AG04449 (cell line): ENCODE measurements at places on chromosomes 6 and 20.

- no peak for DNase-seq
Measured at GRCh38 chr20:31555203-31555775, 41.0 kb downstream of the HM13 start.

- no peak for DNase-seq
Measured at GRCh38 chr6:1181939-1182605, 129.8 kb upstream of the FOXQ1 start.

- DNase-seq: no peak
Measured at GRCh38 chr6:22444330-22444729, 125.0 kb upstream of the HDGFL1 start.

- no peak for DNase-seq
Measured at GRCh38 chr6:17098538-17098937, 3.3 kb upstream of the STMND1 start.

DNA sequence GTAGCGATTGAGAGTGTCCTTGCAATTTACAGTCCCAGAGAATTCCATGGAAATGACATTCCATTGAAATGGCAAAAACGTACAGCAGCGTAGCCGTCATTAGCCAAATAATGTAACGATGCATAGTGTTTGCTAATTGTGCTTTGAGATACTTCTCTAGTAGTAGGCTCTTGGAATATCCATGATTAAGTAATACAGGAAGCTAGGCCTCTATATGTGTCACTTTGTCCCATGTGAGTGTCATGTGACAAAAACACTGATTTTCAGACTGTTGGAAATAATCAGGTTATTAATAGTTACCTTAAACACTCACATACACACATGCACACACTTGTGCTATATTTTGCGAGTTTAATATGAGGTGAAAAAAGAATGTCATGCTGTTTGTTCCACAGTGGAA lies 35.2 kb downstream of the SLX4IP start:
- no peak for DNase-seq

GRCh38 chr6:137931849-137932465 lies 64.9 kb downstream of the TNFAIP3 start:
- DNase-seq: no peak

DNA sequence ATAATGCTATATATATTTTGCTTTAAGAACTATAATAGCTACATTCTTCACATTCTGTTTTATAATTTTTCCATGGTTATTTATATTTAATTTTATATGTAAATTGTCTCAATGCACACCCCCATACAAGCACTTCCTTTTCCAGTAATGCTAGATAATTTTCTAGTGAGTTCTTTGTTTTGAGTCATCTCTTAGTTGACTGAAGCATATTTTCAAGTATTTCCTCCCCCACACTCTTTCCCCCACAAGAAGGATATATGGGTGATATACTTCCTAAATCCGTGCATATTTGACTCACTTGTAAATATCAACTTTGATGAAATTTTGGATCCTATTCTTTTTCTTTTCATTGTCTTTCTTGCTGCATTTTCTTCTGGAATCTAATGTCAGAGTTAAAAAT lies 82.1 kb upstream of the SRSF6 start:
- no peak for DNase-seq

DNA sequence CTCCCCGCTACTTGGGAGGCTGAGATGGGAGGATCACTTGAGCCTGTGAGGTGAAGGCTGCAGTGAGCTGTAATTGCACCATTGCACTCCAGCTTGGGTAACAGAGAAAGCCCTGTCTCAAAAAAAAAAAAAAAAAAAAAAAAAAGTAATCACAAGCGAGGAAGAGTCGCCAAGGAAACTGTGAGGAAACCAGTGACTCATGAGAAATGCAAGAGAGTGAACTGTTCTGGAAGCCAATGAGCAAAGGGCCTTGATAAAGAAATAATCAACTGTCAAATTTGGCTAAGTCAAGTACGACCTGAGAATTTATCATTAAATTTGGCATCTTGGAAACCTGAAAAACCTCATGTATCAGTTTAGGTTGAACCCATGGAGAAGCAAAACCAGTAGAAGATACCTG lies 16.1 kb upstream of the LAMP5 start:
- DNase-seq: no peak

GRCh38 chr6:99189823-99190721 lies 159.4 kb downstream of the FAXC start:
- DNase-seq: no peak

DNA sequence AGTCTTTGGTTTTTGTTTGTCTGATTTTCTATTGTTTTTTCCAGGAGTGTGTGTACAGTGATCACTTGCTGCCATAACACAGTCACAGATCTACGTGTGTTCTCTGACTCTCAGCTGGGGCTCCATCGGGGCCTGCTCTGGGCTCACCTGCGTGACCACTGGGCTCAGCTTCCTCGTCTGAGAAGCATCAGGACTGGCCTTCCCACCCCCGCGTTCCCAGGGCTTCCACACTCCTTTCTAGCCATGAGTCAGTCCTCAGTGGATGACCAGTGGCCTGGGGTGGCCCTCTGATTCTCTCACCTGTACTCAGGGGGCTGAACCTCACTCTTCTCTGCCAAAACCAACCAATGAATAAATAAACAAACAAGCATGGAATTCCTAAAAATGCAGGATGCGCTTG lies 14.5 kb downstream of the THBS2 start:
- no peak for DNase-seq

GRCh38 chr6:152170313-152170701 lies 362.8 kb downstream of the ESR1 start:
- no peak for DNase-seq

DNA sequence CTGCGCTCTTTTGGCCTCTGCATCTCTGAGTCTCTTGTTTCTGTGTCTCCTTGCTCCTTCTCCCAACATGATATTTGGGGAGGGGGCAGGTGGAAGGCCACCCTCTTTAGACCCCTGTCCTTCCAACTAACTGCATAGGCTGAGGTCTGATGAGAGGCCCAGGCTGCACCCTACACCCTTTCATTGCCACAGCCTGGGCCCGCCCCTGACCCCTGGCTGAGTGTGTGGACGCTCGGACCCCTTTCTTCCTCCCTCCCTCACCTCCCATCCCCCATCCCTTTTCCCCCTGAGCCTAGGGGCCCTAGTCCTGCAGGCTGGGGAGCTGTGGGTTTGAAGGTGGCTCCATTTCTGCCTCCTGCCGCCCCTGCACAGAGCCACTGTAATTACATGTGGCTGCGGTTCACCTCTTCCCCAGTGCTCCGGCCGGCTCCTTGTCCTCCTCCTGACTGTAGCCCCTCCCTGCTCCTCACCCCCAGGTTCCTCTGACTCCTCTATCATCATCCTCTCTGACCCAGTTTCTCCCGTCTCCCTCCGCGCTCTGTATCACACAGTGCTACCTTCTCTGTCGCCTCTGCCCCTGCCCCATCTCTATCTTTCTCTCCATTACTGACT lies 6.8 kb downstream of the MDFI start:
- no peak for DNase-seq

GRCh38 chr20:52031563-52032303 lies 159.8 kb downstream of the ZFP64 start:
- DNase-seq: peak; percentile 73

- no peak for DNase-seq
Measured at GRCh38 chr20:64000906-64001305, 20.0 kb downstream of the PRPF6 start.

- no peak for DNase-seq
Measured at GRCh38 chr20:61841966-61842365, 223.7 kb downstream of the TAF4 start.

GRCh38 chr6:109308018-109308492 lies 74.2 kb downstream of the CD164 start:
- peak; percentile 9 for DNase-seq
